Activated CD4-positive, alpha-beta T cell treated with anti-CD3 and anti-CD28 coated beads, Interleukin-2, amount 10 ng/mL, durations not matched to agents 24 days and 14 days (primary cell): ENCODE measurements at places on chromosomes 12 and 14. TPM values are rescaled to one million over a fixed set of nuclear protein-coding genes. Genes with fewer than 3 reads are reported as not detected.
A peak's percentile ranks its signal among the peaks of the same experiment; 100 is the strongest.

GRCh38 chr12:85280165-85280983 is at the start of gene ALX1:
Gene ALX1 (plus strand): TSS chr12:85280220. CDS start chr12:85280262, 42 bp downstream.
- H3K4me3 ChIP-seq: peak within 1 kb of the TSS; percentile 77
- H3K4me1 ChIP-seq: peaks cover 10% of the 10 kb centered on the region
- H3K36me3 ChIP-seq: no peaks in the 10 kb centered on the region
- peaks cover 57% of the 10 kb centered on the region for H3K27me3 ChIP-seq
- DNase-seq: peak; percentile 65
- peak within 1 kb of the TSS; percentile 63 for H3K27ac ChIP-seq

GRCh38 chr14:59254911-59255545 is 66.6 kb downstream of the DAAM1 start:
- no peak overlapping the region for H3K4me3 ChIP-seq
- no peak overlapping the region for H3K27ac ChIP-seq
- no peaks in the 10 kb centered on the region for H3K36me3 ChIP-seq
- no peaks in the 10 kb centered on the region for H3K4me1 ChIP-seq
- DNase-seq: no peak

DNA sequence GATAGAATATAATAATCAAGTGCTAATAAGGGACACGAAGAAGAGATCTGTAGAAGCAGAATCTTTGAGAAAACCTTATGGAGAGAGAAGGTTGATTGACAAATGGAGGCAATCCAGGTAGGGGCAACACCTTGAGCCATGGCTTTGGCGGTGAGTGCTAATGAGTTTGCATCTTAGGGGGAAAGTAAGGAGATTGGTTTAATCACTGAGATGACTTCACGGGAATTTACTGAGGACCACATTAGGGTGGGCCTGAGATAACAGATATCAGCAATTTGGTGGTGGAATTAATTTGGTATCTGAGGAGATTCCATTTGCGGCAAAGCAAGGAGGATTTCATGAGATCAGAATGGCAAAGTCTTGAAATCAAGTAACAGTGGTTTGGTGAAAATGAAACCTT is 1.8 kb upstream of the LARP4 start:
- H3K4me1 ChIP-seq: peaks cover 10% of the 10 kb centered on the region
- H3K36me3 ChIP-seq: peaks cover 23% of the 10 kb centered on the region
- DNase-seq: no peak
- H3K27ac ChIP-seq: no peak overlapping the region
- H3K4me3 ChIP-seq: peak overlapping the region; percentile 31

DNA sequence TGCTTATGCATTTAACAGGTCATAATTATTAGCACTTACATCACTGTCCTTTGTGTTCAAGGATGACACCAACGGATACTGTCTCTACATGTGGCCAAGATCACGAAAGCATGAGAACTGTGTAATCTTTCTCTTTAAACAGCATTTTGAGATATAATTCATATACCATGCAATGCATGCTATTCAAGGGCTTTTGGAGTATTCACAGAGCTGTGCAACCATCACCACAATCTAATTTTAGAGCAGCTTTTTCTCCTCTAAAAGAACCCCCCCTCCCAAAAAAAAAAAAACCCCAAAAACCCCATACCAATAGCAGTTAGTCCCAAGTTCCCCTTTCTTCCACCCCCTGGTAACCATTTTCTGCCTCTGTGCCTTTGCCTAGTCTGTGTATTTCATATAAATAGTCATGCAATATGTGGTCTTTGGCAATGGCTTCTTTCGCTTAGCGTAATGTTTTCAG is 60.6 kb downstream of the SPRING1 start:
- H3K4me3 ChIP-seq: no peak overlapping the region
- DNase-seq: no peak
- no peak overlapping the region for H3K27ac ChIP-seq
- peaks cover 34% of the 10 kb centered on the region for H3K4me1 ChIP-seq

DNA sequence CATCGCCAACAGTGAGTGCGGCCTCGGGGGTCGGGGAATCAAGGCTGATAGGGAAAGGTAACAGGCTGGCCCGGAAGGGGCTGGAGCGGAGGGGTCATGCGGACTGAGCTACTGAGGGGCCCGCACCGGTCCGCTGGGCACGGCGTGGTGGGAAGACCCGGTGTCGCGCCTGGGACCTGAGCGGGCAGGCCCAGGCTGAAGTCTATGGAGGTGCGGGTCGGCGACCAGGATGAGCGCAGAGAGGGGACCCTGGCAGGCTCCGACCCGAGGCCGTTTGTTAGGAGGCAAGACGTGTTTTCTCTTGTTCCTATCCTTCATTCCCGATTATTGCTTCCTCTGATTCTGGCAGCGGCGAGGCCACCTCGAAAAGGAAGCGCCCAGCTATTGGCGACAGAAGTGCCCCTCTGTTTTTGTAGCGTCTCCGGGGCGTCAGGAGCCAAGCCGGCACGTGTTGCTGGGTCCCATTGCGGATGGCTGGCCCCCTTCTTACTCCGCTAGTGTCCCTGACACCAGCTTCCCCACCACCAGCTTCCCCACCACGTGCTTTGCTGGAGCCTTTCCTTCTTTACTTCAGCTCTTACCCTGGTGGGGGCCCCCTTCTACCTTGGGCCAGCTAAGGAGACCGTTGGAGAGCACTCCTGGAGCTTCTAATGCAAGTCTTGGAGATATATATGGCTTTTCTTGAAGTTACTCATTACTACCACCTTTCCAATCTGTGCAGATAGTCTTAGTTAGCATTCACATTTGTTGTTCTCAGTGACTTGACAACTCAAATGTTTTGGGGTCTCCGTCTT is 653 bp downstream of the PA2G4 start:
- H3K27ac ChIP-seq: peak overlapping the region; percentile 98
- no peaks in the 10 kb centered on the region for H3K27me3 ChIP-seq
- H3K4me1 ChIP-seq: peaks cover 38% of the 10 kb centered on the region
- DNase-seq: peak; percentile 75

- no peak overlapping the region for H3K27ac ChIP-seq
- peaks cover 30% of the 10 kb centered on the region for H3K27me3 ChIP-seq
- H3K4me1 ChIP-seq: no peaks in the 10 kb centered on the region
- H3K4me3 ChIP-seq: no peak overlapping the region
- no peaks in the 10 kb centered on the region for H3K36me3 ChIP-seq
Observed at GRCh38 chr14:51207621-51208020, 32.4 kb upstream of the TMX1 start.

DNA sequence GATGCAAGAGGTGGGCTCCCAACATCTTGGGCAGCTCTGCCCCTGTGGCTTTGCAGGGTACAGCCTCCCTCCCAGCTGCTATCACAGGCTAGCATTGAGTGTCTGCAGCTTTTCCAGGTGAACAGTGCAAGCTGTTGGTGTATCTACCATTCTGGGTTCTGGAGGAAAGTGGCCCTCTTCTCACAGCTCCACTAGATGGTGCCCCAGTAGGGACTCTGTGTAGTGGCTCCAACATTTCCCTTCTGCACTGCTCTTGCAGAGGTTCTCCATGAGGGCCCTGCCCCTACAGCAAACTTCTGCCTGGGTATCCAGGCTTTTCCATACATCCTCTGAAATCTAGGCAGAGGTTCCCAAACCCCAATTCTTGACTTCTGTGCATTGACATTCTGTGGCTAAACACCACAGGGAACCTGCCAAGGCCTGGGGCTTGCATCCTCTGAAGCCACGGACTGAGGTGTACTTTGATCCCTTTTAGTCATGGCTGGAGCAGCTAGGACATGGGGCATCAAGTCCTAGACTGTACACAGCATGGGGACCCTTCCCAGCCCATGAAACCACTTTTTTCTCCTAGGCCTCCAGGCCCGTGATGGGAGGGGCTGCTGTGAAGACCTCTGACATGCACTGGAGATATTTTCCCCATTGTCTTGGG is 24.0 kb upstream of the SLC38A1 start:
- H3K4me3 ChIP-seq: no peak overlapping the region
- H3K27ac ChIP-seq: no peak overlapping the region
- no peaks in the 10 kb centered on the region for H3K4me1 ChIP-seq
- H3K27me3 ChIP-seq: peaks cover 5% of the 10 kb centered on the region
- H3K36me3 ChIP-seq: peaks cover 7% of the 10 kb centered on the region

GRCh38 chr12:113468365-113469223 is 3.1 kb downstream of the LHX5 start:
- H3K4me1 ChIP-seq: peaks cover 12% of the 10 kb centered on the region
- H3K27ac ChIP-seq: peak overlapping the region; percentile 69
- H3K36me3 ChIP-seq: peaks cover 7% of the 10 kb centered on the region

DNA sequence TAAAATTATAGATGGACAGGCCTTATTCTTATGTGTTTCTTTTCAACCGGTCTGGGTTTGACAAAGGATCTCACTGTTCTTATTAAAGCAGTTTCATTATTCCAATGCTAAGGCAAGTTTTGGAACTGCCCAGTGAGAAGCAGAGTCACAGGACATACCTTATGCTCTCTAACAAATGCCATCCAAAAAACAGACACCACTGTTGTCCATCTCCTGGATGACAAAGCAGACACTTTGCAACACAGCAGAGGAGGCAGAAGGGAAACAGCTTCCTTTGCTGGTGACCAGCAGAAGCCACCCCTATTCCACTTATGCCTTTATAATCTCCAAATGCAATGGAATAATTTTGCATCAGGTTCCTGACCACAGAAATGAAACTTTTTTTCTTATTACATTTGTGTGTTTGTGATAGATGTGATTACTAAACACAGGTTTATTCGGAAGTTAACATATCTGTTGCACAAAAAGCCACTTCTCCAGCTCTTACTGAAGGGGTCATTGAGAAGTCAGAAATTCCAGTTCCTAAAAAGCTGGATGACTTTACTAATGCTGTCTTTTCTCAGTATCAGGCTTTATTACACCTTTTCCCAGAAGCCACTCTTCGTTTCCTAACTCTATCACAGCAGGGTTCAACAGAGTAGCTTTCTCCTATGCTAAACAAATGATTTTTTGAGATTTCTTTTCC is 115.6 kb downstream of the BTG1 start:
- no peak for DNase-seq
- peak overlapping the region; percentile 70 for H3K4me3 ChIP-seq
- H3K27ac ChIP-seq: peak overlapping the region; percentile 82
- H3K27me3 ChIP-seq: no peaks in the 10 kb centered on the region
- H3K36me3 ChIP-seq: peaks cover 20% of the 10 kb centered on the region
- H3K4me1 ChIP-seq: peaks cover 60% of the 10 kb centered on the region

- no peaks in the 10 kb centered on the region for H3K36me3 ChIP-seq
- DNase-seq: no peak
- no peak overlapping the region for H3K4me3 ChIP-seq
Observed at GRCh38 chr12:120979862-120980696, 1.7 kb downstream of the HNF1A start.

DNA sequence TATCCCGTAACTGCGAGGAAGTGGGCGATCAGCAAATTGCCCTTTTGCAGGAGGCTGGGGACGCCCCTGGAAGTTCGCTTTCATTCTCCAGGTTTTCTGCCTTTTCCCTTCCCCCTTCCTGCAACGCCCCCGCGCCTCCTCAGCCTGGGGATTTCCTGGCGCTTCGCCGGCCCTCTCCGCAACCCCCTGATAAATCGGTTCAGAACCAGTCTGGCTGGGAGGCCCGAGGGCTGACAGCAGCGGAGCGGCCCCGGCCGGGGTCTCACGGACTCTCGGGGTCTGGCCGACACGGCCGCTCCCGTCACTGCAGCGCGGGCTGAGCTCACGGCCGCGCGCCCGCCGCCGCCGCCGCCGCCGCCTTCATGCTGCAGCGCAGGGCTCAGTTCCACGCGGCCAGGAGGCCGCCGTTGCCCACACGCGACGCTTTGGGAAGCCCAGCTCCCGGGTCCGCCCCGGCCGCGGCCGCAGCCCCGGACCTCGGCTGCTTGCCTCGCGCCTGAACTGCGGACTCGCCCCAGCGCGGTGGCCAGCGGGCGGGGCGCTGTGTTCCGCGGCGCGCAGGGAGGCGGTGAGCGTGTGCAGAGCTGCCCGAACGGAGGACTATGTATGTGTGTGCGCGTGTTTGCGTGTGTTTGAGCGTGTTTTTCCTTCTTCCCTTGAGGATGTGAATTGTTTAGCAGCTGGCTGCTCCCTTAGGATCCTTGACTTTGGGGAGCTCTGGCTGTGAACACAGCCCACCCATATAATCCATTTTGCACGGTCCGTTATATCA is at the start of gene LRFN5:
TSS of gene LRFN5 (plus strand) at position 345 of the 772 bp plus-strand sequence.
- H3K36me3 ChIP-seq: no peaks in the 10 kb centered on the region
- peaks cover 4% of the 10 kb centered on the region for H3K4me1 ChIP-seq
- H3K27ac ChIP-seq: peak within 1 kb of the TSS; percentile 25
- no peak for DNase-seq
- H3K4me3 ChIP-seq: peak within 1 kb of the TSS; percentile 70

The NELL2 gene
- total RNA-seq: 20.0 and 27.5 TPM in 2 replicates

The TAS2R13 gene
- 1.1 and 1.3 TPM in 2 replicates for total RNA-seq

The ETFRF1 gene
- total RNA-seq: 9.9 TPM in 2 replicates
